ENCODE measurements at places on chromosomes 3 and 15.

DNA sequence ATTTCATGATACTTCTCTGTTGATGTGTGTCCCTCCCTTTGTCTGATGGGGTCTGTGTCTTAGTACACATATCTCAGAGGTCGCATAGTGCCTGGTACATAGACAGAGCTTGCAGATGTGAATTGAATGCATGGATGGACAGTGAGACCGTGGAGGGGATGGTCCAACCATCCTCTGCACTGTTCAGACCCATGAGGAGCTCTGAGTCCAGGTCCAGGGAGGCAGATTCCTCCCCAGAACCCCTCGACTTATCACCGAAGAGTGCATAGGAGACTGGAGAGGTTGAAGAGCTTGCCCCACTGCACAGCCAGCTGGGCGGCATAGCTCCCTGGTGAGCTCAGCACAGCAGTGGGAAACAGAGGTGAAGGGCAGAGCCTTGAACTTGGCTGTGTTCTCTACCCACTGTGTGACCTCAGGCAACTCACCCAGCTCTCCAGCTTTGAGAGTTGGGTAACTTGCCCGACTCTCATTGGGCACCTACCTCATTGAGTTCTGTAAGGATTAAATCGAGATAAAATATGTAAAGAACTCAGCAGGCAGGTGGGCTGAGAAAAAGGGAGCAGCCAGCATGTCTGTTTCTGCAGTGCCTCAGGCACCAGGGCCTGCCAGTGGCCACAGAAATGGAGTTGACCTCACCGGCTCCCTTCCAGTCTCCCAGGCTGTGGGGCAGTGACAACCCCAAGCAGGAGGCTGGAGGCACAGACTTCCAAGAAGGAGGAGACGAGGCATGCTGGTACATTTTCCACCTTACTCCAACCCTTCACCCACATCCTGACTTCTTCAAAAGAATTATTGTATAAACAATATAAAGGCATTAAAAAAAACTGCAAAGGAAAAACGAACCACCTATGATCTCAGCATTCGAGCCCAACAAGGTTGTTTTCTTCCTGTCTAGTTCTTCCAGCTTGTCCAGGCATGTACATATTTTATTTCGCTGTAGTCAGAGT, 54.1 kb upstream of the TFRC start:
- DNase-seq, result no peak

DNA sequence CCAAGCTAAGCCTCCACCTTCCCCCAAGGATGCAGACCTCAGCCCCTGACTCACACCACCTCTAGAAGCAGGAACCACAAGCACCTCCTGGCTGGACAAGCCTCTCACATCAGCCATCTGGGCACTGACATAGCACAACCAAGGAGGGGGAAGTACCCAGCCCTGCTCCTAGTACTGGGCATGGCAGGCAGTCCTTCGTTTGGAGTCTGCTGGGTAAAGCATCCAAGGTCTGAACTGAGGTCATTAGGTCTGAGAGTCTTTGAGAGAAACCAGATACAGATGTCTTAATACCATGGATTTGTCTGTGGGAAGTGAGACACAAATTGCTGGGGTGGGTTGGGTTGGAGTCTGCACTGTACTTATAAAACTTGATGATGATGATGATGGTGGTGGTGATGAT, 61.8 kb downstream of the CCDC33 start:
- no peak for DNase-seq

GRCh38 chr3:19149368-19149767, 1.1 kb downstream of the KCNH8 start:
- DNase-seq, result no peak

DNA sequence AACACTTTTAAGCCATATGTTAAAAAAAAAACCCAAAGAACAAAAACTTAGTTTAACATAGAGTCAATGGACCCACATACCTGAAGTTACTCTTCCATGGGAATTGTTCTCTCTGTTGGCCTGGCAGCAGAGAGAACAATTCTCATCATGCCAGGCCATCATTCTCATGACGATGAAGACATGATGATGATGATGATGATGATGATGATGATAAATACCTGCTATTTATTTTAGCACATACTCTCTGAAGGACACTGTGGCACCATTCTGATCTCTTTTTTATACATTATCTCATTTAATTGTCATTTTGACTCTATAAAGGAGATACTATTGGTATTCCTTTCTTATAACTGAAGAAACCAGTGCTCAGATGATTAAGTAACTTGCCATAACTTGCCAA, 366.9 kb downstream of the MFSD1 start:
- DNase-seq, result no peak

DNA sequence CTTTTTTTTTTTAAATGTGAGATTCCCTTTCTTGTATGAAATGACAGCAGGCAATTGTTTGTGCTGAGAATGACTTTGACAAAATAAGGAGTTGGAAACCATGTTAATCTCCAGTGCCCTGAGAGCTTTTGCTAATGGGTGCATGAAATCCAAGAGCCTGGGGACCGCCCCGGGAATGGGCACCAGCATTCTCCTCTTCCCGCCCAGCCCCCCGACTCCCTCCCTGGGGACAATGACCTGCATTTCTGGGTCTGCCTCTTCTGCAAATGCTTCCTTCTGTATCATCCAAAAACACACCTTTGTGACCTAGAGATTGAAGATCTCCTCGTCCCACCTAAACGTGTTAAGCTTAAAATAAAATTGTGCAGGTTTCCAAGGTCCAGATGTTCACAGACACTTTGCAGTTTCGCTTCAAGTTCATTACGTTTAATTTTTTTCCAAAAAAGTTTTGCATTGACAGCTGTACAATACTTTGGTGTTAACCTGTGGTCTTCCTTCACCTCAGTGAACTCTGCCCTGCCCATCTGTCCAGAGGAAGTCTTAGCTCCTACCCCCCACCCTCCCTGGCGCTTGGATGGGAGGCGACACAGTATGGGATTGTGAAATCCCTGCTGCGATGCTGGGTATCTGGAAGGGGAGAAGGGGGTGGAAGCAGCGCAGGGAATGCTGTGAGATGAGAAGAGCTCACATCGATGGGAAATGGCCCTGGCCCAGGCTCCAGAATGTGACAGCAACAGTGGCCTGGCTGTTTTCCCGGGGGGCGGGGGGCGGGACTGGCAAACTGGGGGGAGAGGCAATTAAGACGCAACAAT, 50.1 kb downstream of the TLE3 start:
- no peak for DNase-seq

DNA sequence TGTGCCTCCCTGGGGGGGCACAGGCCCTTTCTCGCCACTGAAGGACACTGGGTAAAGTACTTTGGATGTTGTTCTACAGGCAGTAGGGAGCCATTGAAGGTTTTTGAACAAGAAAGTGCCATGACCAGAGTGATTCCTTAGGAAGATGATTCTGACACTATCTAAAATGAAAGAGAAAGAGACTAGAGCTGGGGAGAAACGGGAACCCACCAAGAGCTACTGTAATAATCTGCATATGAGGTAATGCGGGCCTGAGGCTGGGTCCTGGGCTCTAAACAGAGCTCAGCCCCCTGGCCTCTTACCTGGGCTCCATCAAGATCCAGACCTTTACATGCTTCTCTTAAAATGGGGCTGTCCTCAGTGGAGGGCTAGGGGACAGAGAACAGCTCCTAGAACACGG, 24.9 kb downstream of the GRK7 start:
- no peak for DNase-seq

DNA sequence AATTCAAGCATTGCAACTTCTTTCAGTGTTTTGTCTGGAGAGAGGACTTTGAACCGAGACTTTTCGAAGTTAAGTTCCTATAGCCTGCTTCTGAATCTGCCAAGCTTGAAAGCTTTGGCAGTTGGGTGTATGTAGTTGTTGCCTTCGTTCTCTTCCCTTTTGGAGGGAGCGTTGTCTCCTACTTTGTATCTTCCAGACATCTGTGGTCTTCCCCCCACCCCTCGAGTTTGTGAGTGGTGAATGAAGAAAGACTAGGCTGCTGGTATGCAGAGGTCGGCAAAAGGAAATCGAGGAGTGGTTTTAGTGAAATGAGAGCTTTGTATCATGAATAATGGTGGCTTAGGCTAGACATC, 1.3 kb downstream of the CTNNB1 start:
- no peak for DNase-seq

- no peak for DNase-seq
Observed at GRCh38 chr3:79162653-79163052, 605.1 kb downstream of the ROBO1 start.

- DNase-seq, result no peak
Observed at GRCh38 chr3:60573494-60573893, 677.8 kb downstream of the FHIT start.

GRCh38 chr3:15649858-15650257, 48.3 kb downstream of the BTD start:
- DNase-seq, result no peak

- DNase-seq, result no peak
Observed at GRCh38 chr3:114775395-114775794, 371.7 kb downstream of the ZBTB20 start.

GRCh38 chr15:79090487-79091203, at the start of gene RASGRF1:
Gene RASGRF1 (minus strand): TSS chr15:79090780. CDS start chr15:79090498, 282 bp downstream.
- no peak for DNase-seq

DNA sequence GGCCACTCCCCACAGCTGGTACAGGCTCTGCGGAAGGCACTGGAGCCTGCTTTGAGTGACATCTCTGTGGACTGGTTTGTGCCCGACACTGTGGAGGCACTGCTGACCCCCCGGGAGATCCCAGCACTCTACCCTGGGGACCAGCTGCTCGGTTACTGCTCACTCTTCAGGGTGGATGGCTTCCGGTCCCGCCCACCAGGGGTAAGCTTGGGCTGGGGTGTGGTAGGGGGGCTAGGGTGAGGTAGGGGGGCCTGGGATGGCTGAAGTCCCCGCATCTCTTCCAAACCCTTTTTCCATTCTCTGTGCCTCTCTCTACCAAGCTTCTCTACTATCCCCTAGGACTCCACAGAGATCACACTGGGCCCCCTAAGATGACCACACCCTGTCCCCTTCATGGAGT, 7.8 kb downstream of the VWA5B2 start:
- no peak for DNase-seq

DNA sequence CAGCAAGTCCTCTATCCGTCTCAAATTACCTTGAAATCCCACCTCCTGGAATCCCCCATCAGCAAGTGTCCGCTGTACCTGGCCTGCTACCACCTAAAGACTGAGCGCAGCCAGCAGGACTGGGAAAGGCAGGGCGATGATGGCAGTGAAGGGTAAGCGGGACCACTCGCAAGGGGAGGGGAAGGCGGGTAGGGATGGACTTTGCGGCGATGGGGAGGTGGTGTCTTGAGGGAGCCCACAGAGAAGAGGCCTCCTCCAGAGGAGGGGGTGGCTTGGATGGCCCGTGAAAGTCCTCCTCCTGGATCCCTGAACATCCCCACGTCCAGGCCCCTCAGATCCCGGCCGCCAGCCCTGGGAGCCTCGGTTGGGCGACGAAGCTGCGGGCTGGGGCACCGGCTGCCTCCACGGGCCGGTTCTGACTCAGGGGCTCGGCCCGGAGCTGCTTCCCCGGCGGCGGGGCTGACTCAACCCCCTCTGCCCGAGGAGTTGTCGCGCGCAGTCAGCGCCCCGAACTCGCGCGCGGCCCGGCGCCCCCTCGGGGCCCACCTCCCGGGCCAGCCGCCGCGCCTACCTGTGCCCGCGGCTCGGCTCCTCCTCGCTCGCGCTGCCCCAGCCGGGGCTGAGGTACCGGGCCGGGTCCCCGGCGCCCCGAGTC, 512 bp downstream of the LARP6 start:
- DNase-seq, result no peak

DNA sequence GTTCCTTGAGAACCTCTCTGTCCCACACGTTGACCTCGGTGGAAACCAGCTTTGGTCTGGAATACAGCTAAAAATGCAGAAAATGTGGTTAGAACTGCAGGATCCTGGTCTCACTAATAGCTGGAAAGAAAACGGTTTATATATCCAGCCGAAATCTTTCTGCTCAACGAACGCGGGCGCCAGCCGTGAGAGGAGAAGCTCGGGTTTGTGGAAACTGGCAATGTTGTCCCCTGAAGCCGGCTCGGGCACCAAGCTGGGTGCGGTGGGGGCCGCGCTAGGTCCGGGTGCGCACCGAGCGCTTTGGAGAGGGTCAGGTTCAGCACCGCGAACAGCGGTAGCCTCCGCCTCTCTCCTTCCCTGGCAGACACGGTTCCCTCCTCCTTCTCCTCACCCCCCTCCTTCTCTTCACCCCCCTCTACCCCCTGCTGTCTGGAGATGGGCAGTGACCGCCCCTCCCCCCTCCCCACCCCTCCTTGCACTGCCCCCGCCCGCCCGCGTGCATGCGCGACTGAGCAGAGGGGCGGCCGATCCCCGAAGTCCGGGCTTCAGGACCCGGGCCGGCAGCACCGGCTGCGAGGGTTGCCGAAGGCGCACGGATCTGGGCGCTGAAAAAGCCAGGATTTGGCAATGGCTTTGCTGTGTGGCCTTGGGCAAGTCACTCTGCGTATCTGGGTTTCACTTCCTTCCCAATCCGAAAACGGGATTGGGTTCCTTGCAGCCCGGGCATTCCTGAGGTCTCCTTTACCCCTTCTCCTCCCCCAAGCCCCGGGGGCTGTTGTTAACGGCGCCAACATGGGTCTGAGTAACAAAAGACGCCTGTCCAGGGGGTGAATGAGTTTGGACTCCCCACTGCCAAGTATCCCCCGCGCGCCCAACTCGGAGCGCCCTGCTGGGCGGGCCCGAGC, at the start of gene SKOR1:
Gene SKOR1 (plus strand): TSS at position 534 of the 905 bp plus-strand sequence. CDS start 94 bp downstream, at position 628.
- DNase-seq, result no peak

DNA sequence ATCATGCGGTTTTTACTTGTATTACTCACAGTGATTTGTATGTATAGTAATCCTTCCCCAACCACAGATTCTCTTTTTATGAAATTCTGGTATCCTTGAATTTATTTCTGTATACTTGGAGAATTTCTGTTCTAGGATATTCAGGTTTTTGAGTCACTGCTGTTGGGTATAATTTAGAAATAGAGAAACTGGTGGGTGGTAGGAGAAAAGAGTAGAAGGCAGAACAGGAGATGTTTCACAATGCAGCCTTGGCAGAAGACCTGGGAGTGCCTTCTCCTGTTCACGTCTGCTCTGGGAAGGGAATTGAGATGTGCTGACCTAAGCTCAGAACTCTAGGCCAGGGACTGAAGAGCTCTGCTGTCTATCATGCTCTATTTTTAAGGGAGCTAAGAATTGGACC, 193.6 kb downstream of the EPHB1 start:
- no peak for DNase-seq

- DNase-seq, result peak; percentile 26
Observed at GRCh38 chr3:151171145-151171757, 31.8 kb downstream of the GPR171 start.

DNA sequence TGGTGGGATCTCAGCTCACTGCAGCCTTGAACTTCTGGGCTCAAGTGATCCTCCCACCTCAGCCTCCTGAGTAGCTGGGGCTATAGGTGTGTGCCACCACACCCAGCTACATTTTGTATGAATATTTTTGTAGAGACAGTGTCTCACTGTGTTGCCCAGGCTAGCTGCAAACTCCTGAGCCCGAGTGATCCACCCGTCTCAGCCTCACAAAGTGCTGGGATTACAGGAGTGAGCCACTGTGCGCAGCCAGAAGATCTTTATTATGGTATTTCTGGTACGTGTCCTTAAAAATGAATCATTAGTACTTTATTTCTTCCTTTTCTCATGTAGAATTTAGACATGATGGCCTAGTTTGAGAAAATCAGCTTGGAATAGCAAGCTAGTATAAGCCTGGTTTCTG, 153.3 kb downstream of the BCHE start:
- no peak for DNase-seq

DNA sequence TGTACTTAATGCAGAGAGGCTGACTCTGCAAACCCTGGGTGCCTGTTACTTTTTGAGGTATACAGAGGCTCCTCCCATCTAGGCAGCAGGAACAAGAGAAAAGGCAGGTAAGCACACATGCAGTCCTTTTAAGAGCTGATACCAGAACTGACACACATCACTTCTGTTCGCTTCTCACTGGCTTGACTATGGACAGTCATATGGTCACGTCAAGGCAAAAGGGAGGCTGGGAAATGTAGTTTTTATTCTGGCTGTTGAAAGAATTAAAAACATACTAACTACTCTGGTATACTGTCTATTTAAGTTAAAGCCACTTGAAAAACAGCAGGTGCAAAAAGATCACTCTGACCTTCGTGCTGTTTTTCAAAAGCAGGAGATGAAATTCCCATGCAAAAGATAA, 218.3 kb downstream of the CTNNB1 start:
- DNase-seq, result no peak

Data from activated T-cell treated with anti-CD3 and anti-CD28 coated beads for 24 hours (primary cell).